Activated CD4-positive, CD25-positive, alpha-beta regulatory T cell treated with anti-CD3 and anti-CD28 coated beads, Interleukin-2, amount 50 U/mL, for 24 hours (primary cell): ENCODE measurements at places on chromosomes 1 and 21.

DNA sequence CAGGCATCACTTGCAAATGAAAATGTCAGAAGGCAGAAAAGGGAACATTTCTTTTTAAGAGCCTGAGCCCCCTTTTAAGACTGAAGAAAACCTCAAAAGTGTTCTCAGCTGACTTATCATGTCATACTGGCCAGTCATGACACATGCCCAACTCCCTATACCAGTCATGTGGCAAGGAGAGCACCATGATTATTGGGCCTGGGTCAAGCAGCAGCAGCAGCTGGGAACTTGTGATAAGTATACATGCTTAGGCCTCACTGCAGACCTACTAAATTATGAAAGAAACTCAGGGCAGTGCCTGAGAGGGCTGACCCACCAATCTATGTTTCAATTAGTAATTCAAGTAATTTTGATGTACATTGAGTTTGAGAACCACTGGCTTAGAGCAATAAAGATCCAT lies 8.6 kb downstream of the RO60 start:
- ATAC-seq: no peak

GRCh38 chr1:222920169-222920568 lies 105.3 kb downstream of the DISP1 start:
- ATAC-seq: no peak

- ATAC-seq: no peak
These were observed 210.7 kb upstream of the TMPRSS15 start for GRCh38 chr21:18614303-18614702.

DNA sequence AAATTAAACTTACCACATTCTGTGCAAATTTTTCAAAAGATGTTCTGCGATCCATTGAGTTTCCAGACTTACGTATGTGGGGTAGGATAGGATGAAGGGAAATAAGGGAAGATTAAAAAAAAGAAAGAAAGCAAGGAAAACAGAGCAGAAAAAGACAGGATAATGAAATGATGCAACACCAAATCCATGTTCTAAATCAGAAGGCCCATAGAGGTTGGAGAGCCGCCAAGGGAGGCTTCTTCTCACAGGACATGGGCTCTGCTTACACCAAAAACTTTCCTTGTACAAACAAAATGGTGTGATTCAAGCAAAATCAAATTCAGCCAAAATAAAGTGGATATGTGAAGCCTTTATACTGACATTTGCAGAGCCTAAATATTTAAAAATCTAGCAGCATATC lies 189.5 kb upstream of the GREM2 start:
- ATAC-seq: no peak

- no peak for ATAC-seq
These were observed 59.5 kb downstream of the KCNK1 start for GRCh38 chr1:233673261-233673946.
